ENCODE measurements at places on chromosomes 5 and 9. TPM values are rescaled to one million over a fixed set of nuclear protein-coding genes. Genes with fewer than 3 reads are reported as not detected.
A peak's percentile ranks its signal among the peaks of the same experiment; 100 is the strongest.

DNA sequence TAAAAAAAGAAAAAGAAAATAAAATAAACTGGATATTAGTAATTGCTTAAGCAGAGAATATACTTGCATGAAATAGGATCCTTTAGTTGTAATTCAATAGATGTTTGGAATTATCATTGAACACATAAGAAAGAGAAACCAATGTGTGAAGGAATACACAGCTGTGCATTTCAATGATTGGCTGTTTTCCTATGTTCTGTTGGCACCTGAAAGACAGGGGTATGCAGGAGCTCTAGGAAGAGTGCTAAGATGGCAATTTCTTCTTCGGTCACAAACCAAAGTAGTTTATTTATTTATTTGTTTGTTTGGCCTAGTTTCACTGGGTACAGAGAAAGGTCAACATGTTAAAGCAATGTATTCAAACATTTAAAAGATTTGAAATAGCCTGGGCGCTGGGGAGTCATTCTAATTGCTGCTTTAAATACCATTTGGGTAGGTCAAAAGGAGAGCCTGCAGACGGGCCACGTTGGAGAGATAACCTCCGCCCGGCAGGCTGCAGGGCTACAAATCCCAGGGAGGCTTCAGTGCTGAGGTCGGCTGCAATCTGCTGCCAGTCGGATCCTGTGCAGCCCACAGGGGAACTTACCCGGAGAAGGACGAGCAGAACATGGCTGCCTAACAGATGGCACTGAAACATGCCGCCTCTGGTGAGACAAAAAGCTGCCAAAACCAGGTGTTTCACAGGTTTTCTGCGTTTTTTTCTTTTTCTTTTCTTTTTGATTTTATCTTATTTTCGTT, 154.2 kb upstream of the TYRP1 start:
- DNase-seq, result no peak

DNA sequence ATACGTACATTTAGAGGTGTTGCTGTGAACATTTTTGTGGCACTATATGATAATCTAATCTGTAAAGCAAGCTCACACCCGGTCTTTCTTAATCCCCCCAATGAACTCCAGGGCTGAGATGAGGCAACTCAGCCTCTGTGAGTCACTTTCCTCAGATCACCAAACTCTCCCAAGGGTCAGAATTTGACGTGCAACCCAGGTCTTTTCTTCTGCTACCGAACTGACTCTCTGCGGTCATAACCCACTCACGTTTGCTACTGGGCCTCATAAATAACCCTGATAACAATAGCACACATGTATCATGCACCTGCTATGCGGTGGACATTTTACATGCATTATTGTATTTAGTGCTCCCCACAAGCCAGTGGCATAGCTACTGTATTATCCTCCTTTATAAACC, 153.1 kb downstream of the DROSHA start:
- DNase-seq, result no peak

IRGM gene
- total RNA-seq, result not detected

- no peak for DNase-seq
Measured at GRCh38 chr5:122076050-122076461, 2.0 kb downstream of the LOX start.

TRPM3 gene
- total RNA-seq, result not detected

PDCD1LG2 gene
- total RNA-seq, result not detected

DNA sequence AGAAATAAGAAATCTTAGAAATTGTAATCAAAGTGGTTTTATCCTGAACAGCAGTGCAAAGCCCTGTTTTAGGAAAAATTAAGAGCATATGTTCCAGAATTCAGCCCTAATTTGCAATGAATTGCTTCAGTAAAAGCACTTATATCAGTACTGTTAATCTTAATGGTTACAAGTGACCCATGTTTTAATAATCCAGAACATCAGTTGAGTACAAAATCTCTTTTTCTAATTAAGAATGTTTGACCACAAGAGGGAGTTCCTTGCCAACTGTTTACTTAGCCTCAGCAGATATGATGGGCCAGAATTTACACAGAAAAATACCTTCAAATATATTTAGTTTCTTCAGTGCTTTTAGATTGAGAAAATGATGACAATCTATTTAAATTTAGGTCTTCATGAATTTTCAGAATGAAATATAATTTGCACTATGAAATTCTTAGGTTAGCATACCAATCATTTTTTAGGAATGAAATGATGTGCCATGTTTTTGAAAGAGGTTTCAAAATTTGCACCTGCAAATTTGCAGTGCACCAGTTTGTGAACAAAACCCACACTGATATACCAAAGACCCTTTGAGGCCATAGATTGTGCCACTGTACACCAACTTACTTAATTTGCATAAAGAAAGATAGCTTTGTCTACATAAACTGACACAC, 926.3 kb upstream of the ARRDC3 start:
- DNase-seq, result peak; percentile 20

DNA sequence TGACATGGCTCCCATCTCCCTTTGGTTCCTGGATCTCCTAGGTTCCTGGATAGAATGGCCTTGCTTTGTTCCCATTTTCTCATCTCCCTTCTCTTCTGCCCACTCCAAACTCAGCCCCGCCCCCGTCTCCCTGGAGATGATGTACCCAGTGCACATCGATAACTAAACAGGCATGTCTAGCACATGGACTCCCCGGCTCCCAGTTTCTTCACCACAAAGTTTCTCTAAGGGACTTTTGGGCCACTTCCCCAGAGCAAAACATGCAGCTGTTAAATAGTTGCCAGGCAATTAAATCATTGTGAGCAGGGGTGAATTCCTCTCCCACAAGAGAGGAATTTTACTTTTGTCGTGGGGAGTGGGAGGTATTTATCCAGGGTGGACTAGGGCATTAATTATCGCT, 259.0 kb downstream of the GADD45G start:
- DNase-seq, result no peak

- DNase-seq, result no peak
Measured at GRCh38 chr5:174457141-174457678, 267.2 kb upstream of the MSX2 start.
